HTR-8/SVneo (cell line): ENCODE measurements at places on chromosomes 11 and 22.

- no peak for DNase-seq
These were observed 9.5 kb downstream of the TTC28 start for GRCh38 chr22:28670161-28670560.

GRCh38 chr11:8065031-8065430, 16.0 kb upstream of the TUB start:
- no peak for DNase-seq

- no peak for DNase-seq
These were observed 102.8 kb upstream of the DRD2 start for GRCh38 chr11:113578033-113578380.

GRCh38 chr11:30775233-30775522, 189.0 kb upstream of the MPPED2 start:
- DNase-seq = no peak

GRCh38 chr11:111046291-111046690, 199.2 kb upstream of the POU2AF2 start:
- no peak for DNase-seq

GRCh38 chr11:37519781-37520180, 921.7 kb upstream of the RAG2 start:
- DNase-seq = no peak

- DNase-seq = no peak
These were observed 414.8 kb downstream of the BUD13 start for GRCh38 chr11:116357784-116358544.

DNA sequence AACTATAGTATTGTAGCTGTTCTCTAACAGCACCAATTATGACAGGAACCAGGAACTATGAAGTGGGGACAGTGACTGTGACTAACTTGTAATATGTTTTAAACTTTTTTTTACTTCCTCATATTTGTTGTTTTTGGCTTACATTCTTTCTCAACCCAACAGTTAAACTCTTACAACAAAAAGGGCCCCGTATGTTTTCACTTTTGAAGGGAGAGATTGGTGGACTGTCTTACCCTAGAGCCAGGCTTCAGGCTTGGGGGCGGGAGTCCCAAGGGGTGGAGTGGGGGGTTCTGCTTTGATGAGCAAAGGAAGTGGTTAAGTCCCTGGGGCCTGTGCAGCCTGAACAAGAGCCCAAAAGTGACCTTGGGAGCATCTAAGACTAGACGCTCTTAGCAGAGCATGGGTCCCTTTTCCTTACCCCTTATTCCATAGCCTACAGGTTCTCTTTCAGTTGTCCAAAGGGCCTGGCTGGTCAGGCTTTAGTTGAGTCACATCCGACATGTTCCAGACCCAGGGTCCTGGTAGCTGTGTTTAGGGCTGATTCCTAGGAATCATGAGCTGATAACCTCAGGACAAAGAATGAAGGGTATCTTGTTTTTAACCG, 38.8 kb downstream of the STIM1 start:
- no peak for DNase-seq

DNA sequence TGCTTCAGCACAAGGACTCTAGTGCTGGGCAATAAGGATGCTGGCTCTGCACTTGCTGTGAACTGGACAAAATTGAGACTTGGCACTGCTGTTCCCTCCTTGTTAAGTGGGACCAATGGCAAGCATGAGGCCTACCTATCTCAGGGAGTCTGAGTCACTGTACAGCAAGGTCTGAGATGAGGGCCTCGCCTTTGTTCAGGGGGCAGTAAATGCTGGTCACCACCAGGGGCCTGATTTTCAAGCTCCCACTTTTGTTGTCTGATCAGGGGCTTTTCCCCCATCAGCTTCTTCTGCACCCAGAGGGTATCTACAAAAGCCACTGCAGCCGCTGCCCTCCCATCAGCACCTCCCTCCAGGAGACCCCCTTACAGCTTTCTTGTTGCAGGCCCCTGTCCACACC, 22.8 kb downstream of the DHCR7 start:
- DNase-seq = no peak

DNA sequence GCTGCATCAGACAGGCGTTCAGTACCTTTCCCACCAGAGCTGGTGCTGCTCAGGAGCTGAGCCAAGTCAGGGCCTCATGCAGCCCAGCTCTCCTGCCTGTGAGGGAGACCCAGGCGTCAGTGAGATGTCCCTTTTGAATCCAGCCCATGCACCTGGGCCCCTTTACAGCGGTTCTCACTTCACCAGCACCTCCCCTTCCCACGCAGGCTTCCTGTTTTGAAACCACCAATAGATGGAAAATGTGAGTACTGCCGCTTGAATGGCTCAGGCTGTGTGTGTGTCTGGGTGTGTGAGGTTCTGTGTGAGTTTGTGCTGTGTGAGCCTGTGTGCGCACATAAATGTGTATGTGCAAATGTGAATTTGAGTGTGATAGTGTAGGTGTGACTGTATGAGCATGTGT, 88.4 kb downstream of the UBASH3B start:
- DNase-seq = no peak

- no peak for DNase-seq
These were observed 1.0 kb downstream of the FUT4 start for GRCh38 chr11:94544646-94545263.

- DNase-seq = no peak
These were observed 115.9 kb downstream of the ATM start for GRCh38 chr11:108338750-108339149.

GRCh38 chr22:39117585-39118191, 20.6 kb downstream of the APOBEC3H start:
- DNase-seq = peak; percentile 39

DNA sequence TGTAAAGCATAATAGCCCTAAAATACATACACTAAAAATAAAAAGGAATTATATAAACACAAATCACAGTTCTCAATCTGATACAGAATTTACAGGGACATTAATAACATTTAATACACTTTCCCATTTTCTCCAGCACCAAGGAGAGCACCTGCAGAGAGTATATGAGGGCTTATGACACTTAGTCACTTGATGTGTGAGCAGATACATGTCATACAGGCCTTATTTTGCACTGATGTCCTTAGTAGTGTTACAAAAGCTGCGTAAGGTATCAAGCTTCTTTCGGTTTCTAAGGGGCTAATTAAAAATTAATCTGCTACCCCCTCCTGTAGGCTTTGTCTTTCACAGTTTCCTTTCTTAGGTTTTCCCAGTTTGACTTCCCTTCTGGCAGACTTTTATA, 61.3 kb downstream of the TRIM44 start:
- no peak for DNase-seq

- DNase-seq = no peak
These were observed 226.3 kb downstream of the DSCAML1 start for GRCh38 chr11:117570701-117571100.

GRCh38 chr11:95293116-95293515, 62.1 kb upstream of the SESN3 start:
- DNase-seq = no peak

GRCh38 chr11:80586464-80586863, 1145.6 kb upstream of the TENM4 start:
- no peak for DNase-seq

- DNase-seq = no peak
These were observed 45.0 kb downstream of the LARGE1 start for GRCh38 chr22:33875316-33875715.

DNA sequence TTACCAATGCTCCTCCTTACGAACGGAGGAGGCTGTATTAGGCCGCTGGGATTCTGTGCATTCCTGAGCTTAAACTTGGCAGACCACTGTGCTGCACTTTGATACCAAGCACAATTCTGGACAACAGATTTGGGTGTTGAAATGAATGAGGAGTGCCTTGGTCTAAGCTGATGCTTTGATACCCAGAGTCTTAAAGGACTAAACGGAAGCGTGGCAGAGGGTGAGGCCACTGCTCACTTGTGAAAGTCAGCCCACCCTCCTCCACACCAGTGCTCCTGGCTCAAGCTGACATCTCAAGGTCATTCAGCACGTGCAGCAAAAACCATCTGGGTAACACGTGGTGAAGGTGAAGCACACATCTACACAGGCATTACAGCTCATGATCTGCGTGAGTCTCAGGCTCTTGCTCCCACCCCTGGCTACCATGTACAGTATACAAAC, 85.9 kb downstream of the MICAL3 start:
- no peak for DNase-seq

- no peak for DNase-seq
These were observed 137.9 kb downstream of the CTTN start for GRCh38 chr11:70536051-70536877.

DNA sequence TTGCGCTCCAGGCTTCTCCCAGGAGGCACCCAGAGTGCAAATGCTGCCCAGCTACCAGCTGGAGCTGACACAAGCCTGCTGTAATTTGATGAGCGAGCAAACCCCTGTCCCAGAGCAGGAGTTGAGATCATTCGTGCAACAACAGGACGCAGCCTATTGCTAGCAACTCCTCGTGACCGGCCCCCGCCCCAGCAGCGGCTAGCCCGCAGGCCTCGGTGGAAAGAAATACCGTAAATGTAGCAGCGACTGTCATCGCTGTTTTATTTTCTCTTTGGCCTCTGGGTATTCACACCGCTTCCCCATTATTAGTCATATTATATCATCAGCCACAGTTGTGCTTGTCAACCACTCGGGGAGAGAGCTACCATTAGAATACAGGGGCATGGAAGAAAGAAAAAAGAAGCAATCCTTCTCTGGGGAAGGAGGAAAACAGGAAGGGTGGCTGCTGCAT, 59.2 kb upstream of the ATXN10 start:
- peak; percentile 62 for DNase-seq

DNA sequence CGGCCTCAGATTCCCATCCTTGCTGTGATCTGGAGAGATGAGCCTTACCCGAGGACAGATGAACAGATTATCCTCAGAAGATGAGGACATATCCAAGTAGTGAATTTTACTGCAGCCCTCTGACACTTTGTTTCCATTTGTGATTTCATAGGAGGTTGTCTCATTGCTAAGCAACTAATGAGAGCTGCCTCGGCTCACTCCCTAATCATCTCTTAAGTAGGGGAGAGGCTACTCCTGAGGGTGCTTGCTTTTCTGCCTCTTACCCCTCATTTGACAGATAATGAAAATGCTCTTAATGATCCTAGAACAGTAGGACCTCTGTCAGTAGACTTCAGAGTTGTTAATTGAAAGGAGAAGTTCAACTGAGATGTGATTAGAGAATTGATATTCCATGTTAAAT, 150.9 kb downstream of the TBC1D22A start:
- no peak for DNase-seq
